ENCODE measurements at places on chromosomes 11 and 22.

DNA sequence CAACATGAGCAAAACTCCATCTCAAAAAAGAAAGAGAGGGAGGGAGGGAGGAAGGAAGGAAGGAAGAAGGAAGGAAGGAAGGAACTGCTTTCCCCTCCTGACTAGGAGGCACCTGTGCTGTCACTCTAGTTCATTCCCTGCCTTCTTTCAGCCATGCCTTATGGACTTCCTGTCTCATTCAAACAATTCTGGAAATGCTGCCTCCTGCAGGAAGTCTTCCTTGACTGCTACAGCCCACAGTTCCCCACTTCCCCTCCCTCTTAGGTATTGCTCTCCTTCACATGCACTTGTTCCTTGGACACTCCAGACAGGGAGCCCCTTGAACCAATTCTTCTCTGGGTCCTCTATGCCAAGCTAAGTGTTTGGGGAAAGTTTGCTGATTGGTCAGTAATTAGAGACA lies 31.6 kb upstream of the WNT11 start:
- no peak for DNase-seq

DNA sequence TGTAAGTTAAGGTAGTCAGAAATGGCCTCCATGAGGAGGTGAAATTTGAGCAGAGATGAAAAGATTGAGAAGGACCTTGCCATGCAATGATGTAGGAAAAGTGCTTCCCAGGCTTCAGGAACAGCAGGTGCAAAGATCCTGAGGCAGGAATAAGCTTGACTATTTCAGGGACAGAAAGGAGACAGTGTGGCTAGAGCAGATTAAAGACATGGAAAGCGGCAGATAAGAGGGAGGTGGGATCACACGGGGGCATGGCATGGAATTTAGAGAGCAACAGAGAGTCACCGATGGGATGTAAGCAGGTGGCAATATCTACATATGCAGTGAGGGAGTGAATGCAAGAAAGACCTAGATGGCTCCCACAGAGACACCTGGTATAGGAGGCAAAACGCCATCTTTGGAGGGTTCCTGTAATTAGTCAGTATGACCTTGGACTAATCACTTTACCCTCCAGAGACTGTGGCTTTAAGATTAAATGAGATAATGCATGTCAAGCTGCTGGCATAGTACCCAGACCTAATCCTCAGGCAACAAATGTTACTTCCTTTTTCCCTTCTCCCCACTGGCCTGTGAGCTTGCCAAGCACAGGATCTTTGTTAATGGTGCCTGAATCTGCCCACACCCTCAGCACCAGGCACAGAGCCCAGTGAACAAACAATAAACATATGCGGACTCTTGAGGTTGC lies 24.6 kb upstream of the ACER3 start:
- DNase-seq, result no peak

DNA sequence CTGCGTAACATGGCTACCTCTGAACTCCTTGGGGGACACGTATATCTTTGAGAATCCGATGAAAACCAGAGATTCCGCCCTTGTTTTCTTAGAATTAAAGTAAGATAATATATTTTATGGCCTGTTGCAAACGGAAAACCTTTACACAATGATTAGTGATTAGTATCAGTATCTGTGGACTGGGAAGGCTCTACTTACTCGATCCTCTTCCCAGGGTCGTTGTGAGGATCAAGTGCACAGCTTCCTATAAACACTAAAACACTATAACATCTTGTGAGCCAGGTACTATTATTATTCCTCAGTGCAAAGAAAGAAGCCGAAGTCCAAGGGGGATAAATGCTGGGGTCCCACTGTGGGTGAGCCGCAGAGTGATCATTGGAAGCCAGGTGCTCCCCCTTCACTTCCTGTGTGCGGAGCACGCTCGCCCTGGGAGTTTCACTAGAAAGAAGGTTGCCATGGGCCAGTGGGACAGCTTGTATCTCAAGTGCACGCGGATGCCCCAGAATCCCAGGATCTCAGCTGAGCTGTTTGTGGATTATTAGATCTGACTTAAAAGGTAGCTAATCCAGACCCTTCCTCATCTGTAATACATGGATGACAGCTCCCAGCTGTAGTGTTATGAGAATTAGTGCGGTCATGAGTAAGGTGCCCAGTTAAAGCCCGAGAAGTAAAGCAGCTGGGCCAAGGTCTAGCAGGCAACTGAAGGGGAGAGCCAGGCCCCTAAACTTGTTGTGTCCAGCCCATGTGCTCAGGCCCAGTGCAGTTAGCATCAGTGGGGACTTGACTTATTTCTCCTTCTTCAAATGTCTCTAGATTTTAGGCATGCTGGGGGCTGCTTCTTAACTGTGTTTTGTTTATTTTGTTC lies 839 bp downstream of the CBY1 start:
- peak; percentile 11 for DNase-seq

DNA sequence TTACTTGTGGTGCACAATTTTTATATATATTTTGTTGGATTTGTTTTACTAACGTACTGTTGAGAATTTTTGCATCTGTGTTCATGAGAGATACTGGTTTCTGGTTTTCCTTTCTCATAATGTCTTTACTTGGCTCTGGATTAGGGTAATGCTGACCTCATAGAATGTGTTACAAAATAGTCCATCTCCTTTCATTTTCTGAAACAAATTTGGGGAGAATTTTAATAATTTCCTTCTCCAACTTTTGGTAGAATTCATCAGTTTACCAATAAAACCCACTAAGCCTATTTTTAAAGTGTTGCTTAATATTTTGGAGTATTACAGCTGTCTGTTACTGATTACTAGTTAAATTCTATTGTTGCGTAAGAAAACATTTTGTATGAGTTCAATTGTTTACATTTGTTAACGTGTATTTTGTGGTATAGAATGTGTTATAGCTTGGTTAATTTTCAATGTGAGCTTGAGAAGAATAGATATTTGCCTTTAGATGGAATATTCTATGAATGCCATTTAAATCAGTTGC lies 11.5 kb downstream of the TRIM22 start:
- no peak for DNase-seq

DNA sequence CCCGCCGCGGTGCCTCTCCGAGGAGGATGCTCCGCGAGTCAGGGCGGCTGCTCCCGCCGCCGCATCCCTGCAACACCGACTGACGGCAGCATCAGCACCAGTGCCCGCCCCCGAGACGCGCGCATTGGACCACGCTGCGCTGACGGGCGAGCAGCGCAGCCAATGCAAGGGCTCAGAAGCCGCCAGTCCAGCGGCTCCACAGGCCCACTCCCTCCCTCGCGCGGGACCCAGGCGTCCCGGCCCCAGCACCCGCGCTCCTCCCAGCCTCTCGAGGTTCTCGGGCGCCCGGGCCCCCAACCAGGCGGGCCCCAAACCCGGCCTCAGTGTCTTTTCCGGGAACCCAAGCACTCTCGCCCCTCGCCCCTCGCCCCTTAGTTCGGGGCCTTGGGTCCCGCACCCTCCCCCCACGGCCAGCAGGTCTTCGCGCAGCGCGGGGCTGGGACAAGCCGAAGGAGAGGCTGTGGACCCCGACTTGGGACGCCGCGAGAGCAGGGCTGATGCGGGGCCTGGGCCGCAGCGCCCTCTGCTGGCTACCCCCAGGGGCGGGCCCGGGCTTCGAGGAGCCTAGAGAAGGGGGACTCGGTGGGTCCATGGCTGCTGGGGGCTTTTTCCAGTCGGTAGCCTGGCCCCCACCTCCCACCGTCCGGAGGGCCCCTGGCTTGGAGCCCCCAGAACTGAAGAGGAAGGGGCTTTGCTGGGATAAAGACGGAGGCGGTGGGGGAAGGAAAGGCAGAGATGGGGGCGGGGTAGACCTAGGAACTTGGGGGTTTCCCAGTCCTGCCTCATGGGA lies at the start of gene NRXN2:
Gene NRXN2, minus strand, starts transcription at position 81 of the 790 bp plus-strand sequence. CDS start 9,498 bp downstream, outside the sequence.
- peak; percentile 79 for DNase-seq

- no peak for DNase-seq
These were observed 44.9 kb downstream of the MACROD1 start for GRCh38 chr11:64120951-64121569.

GRCh38 chr11:17649696-17650095 lies 69.7 kb upstream of the MYOD1 start:
- no peak for DNase-seq

GRCh38 chr22:46056546-46057245 lies 79.7 kb upstream of the WNT7B start:
- no peak for DNase-seq

- DNase-seq, result no peak
These were observed 3.2 kb upstream of the STK33 start for GRCh38 chr11:8597182-8597581.

DNA sequence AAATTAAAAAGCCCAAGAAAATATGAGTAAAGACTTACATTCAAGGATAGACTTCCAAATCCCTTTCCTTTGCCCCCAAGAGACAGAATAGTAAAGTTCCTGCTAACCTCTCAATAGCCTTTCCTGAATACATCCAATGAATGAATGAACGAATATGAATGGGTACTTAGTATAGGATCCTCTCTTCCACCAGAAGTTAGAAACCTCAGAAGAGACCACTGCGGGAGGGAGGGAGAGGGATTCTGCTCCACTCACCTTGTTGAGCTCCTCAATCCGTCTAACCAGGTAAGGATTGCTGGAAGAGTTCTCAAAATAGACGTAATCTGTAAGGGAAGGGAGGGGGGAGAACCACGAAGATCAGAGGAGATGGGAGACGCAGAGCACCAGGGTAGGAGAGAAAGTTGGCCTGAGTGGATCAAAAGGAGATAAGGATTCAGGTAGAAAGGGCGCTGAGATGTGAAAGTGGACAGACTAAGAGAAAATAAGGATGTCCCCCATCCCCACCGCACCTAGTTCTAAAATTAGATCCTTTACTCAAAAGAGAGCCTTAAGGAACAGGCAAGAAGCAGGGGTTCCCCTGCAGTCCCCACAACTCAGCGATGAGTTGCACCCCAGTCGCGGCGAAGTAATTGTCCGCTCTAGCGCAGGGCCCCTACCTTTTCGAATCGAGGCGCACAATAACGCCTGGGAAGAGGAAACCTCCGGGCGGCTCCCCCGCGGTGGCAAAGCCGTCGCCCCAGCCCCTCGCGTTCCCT lies 1.1 kb downstream of the MTA2 start:
- DNase-seq, result no peak

DNA sequence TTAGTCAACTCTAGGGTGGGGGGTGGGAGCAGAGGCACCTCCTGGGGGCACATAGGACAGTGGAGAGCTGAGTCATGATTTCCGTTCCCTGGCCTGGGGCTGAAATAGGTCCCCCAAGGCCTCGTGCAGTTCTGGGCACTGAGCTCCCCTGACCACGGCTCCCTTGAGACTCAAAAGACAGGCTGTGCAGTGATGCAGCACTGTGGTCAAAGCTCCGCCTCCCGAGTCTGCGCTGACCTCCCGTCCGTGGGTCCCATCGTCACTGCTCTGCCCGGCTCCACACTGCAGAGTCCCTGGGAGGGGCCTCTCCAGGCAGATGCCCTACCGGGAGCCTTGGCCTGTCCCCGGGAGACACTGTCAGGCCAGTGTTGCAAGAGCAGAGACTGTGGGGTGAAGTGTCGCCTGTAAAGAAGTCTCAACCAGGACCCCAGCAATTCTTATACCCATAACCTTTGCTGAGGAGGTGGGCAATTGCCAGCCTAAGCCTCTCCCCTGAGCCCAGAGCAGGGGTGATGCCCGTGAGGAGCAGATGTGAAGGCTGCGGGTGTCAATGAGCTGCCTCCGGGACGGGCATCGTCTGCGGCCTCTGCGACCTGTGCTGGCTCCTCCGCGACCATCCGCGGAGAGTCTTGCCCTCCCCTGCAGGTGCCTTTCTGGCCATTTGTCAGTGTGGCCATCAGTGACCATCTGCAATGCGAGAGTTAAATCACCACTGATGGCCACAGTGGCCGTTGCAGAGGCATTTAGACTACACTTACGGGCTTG lies 877.3 kb downstream of the BRD1 start:
- no peak for DNase-seq

- DNase-seq, result no peak
These were observed 18.9 kb upstream of the CABP2 start for GRCh38 chr11:67542169-67542568.

GRCh38 chr22:36755316-36755715 lies 20.6 kb downstream of the IFT27 start:
- DNase-seq, result no peak

- DNase-seq, result no peak
These were observed 11.3 kb upstream of the SYT7 start for GRCh38 chr11:61592176-61592575.

DNA sequence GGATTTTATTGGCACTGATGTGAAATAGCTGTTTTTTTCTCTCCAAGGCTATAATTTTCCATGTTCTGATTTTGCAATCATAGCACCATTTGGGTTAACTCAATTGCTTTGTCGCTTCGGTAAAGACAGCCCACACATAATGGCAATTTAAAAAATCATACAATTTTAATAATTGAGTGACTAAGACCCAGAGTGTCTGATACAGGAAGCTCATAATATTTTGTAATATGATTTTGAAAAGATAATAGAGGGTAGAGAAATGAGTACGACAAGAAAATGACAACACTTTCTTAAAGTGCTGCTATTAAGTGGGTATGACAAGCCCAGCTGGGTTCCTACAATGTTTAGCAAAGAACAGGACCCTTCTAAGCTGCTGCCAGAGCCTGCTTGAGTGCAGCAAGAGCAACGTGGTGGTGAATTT lies 439.1 kb downstream of the METTL15 start:
- no peak for DNase-seq

- no peak for DNase-seq
These were observed 699.0 kb downstream of the ETS1 start for GRCh38 chr11:127888386-127888785.

- DNase-seq, result no peak
These were observed 6.2 kb downstream of the CHORDC1 start for GRCh38 chr11:90216611-90217010.

GRCh38 chr11:2211113-2211971 lies 39.7 kb upstream of the TH start:
- DNase-seq, result no peak

GRCh38 chr11:45265969-45266675 lies 20.0 kb downstream of the SYT13 start:
- DNase-seq, result no peak

GRCh38 chr11:12667646-12668045 lies 6.6 kb upstream of the TEAD1 start:
- no peak for DNase-seq

DNA sequence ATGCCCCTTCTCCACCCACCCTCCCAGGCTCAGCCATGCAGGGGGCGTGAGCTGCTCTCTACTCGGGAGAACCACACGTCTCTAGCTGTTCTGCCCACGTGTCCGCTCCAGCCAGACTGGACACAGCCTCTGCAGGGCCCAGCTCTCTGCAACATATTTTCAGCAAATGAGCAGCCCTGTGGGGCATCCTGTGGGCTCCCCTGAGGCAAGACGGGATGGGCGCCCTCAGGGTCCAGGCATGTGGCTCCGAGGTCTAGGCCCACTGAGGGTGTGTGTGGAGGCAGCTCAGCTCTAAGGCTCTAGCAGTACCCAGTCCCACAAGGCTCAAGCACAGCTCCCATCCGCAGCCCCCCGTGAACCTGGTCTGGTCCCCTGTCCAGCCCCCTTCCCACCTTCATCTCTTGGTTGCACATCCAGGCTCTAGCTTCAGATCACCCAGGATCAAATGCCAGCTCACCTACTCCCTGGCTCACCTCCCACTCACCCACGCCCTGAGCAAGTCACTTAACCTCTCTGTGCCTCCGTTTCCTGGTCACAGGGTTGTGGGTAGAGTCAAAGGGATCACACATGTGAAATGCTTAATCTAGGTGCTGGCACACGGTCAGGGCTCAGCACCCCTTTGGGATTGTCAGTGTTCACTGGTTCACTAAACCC lies 57.8 kb upstream of the TCF20 start:
- no peak for DNase-seq

GRCh38 chr11:80024119-80024518 lies 583.3 kb upstream of the TENM4 start:
- DNase-seq, result no peak

Measured in effector CD4-positive, alpha-beta T cell (primary cell).